Activated CD4-positive, alpha-beta T cell treated with anti-CD3 and anti-CD28 coated beads, Interleukin-2, amount 50 U/mL, for 48 hours (primary cell): ENCODE measurements at places on chromosomes 12 and 14.

DNA sequence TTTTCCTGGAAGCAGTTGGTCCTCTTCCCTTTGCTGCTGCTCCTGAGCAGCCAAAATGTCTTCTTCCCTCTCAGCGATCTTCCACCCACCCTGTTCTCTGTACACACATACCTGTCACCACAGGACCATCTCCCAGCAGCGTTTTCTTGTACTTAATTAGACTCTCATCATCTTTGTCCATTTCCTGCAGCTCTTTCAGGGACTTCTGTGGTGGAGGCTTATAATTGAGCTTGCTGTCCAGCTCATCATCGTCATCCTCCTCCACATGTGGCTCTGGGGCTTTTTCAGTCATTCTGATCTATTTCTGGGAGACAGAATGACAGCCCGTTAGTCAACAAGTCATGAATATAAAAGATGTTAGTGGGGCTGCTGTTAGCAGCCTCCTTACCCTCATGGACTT is 11.0 kb downstream of the ARHGDIB start:
- peak; percentile 59 for DNase-seq

DNA sequence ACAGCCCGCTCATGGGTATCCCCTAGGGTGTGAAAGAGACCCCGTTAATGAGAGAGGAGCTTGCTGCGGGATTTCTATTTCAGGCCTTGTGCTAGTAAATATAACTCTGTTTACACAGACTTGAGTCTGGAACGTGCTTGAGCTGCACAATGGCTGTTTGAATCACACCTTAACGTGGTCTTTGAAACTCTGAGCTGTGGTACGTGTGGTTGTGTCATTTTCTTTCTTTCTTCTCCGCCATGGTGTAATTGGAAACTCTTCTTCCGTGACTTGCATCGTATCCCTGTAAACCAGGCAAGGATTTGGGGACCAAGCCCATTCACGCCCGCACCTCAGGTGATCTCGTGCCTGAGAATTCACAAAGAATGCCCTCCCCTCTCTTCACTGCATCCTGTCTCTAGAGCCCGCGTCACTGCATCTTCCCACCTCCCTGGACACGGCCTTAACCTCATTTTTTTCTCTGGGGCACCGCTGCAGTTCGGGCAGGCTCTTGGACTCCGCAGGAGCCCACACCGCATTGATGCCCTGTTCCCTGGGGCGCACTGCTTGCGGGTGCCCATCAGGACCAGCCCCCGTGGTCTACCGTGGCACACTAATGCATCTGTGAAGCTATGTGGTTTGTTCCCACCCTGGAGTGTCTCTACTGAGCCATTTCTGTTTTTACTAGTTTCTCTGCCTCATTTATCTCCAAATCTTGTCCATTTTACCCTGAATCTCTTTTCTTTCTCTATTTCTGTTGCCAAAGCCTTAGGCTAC is 78.4 kb upstream of the PARP11 start:
- DNase-seq, result no peak

- peak; percentile 92 for DNase-seq
These were observed at the start of gene ACTR10 for GRCh38 chr14:58199726-58200479. Gene ACTR10, plus strand, starts transcription at chr14:58200149. Its CDS starts 69 bp downstream, at chr14:58200218.

DNA sequence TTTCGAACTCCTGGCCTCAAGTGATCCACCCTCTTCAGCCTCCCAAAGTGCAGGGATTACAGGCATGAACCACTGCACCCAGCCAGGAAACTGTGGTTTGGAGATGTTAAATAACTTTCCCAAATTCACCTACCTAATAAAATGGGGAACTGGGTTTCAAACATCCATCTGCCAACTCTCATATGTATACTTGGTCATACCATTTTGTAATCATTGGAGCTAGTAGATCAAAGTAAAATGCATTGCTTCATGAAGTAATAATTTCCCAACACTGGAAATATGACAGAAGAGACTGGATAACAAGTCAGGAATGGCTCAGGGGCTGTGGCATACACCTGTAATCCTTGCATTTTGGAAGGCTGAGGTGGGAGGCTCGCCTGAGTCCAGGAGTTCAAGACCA is 5.3 kb upstream of the HECTD1 start:
- DNase-seq, result no peak
